ENCODE measurements at places on chromosomes 16 and 17.

GRCh38 chr17:3798273-3799180 lies 2.5 kb downstream of the ITGAE start:
- peak; percentile 29 for DNase-seq

DNA sequence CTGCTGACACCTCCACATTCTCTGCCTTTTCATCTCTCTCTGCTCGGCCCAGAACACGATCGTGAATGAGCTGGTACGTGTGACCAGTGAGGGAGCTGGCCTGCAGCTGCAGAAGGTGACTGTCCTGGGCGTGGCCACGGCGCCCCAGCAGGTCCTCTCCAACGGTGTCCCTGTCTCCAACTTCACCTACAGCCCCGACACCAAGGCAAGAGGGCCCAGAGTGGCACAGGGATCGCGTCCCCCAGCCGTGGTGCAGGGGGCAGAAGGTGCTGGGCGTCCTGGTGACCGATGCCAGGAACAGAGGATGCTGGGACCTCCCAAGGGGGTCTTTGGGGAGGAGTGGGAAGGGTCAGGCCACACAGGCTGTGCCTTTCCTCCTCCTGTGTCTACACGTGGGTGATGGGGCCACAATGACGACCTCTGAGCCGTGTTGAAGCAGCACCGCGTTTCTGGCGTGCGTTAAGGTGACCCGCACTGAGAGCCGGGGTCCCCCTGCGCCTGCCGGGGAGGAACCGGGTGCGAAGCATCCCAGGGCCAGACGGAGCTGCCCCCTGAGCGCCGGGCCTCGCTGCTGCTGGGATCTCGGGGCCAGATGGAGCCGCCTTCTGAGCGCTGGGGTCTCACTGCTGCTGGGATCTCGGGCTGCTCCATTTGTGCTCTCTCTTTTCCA lies 17.4 kb downstream of the GAA start:
- no peak for DNase-seq

GRCh38 chr17:77322514-77323412 lies 182.0 kb downstream of the SEC14L1 start:
- no peak for DNase-seq

GRCh38 chr17:77834170-77835115 lies 124.1 kb upstream of the TNRC6C start:
- DNase-seq = peak; percentile 67

GRCh38 chr17:10556301-10557005 lies 7.0 kb upstream of the MYH2 start:
- DNase-seq = no peak

- DNase-seq = no peak
Observed at GRCh38 chr16:35325936-35326335, 1866.5 kb downstream of the TP53TG3F start.

- no peak for DNase-seq
Observed at GRCh38 chr16:69116906-69117305, 11.5 kb downstream of the HAS3 start.

- no peak for DNase-seq
Observed at GRCh38 chr16:10362077-10362863, 23.6 kb upstream of the ATF7IP2 start.

DNA sequence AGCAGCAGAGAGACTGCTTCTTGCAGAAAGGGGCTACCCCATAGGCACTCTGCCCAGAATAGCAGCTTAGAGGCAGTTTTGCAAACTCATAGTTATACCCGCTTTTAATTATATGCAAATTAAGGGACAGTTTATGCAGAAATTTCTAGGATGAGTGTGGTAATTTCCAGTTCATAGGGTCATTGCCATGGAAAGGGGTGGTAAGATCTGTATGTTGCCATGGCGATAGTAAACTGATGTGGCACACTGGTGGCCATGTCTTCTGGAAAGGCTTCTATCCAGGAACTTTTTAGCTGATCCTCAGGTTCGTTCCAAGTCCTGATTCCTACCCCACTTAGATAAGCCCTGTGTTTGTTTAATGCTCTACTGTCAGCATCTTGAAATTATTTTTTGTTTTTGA lies 6.2 kb downstream of the STXBP4 start:
- no peak for DNase-seq

GRCh38 chr17:5747964-5748363 lies 163.7 kb upstream of the NLRP1 start:
- DNase-seq = no peak

GRCh38 chr16:51359141-51359955 lies 208.3 kb upstream of the SALL1 start:
- DNase-seq = no peak

DNA sequence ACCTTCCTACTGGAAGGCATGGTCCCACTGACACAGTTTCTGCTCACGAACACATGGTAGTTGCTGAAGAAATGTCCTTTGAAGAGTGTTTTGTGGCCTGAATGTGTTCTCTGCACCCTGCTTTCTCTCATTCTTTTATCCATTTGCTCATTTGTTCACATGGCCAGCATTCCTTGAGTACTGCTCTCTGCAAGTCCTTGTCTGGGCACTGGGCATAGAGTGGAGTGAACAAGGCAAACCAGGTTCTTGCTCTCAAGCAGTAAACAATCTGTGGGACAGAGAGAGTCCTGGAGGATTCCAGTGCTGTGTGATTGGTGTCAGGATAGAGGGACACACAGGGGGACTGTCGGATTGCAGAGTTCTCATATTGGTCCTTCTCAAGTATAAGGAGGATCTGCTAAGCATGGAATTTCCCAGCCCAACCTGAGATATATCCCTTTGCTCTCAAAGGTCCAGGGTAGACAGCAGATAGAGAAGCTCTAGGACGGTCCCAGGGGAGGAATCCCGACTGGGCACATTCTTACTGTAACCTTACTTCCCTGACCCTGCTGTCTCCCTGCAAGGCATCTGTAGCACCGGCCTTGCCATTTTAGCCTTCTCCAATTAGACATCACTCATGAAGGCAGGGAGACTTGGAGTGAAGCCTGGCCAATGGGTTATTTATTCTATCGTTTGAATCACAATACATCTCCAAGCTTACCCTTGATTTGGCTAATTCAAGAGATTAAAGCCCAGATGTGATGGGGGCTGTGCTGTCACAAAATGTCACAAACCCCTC lies 32.3 kb downstream of the ARL4D start:
- DNase-seq = no peak

- peak; percentile 15 for DNase-seq
Observed at GRCh38 chr17:81396722-81397313, 1.6 kb downstream of the BAHCC1 start.

DNA sequence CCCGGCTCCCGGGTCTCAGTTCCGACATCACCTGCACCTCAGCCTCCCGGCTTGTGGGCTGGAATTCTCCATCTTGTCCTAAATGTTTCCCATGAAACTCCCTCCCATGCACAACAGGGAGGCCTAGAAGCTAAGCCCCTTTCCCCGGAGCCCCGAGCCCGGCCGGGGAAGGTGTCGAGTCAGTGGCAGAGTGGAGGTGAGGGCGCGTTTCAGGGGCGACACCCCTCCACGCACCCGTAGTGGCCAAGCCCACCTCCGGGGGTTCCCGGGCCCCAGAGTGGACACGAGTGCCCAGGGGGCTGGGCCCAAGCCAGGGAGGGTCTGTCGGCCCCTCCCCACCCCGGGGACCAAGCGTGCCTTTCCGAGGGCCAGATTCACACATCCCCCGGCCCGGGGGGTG lies 25.0 kb upstream of the C1QTNF8 start:
- no peak for DNase-seq

GRCh38 chr16:59045501-59045900 lies 311.4 kb upstream of the GOT2 start:
- no peak for DNase-seq

DNA sequence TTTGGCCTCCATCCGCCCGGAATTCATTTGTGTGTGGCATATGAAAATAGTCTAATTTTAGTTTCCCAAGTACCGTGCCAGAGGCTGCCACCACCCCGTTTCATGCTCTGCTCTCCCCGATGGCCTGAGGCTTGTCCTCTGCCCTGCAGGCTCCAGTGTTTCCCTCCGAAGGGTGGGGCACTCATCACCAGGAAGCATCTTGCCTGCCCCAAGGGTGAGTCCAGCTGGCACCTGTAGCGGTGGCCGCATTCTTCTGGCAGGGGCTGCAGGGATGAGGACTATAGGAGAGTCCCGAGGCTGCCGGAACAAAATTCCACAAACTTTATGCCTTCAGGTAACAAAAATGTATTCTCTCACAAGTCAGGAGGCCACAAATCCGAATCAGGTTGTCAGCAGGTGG lies 23.1 kb upstream of the CMIP start:
- no peak for DNase-seq

GRCh38 chr17:21283482-21284318 lies 811 bp upstream of the MAP2K3 start:
- DNase-seq = no peak

- peak; percentile 49 for DNase-seq
Observed at GRCh38 chr17:50114849-50115357, 15.1 kb downstream of the SAMD14 start.

DNA sequence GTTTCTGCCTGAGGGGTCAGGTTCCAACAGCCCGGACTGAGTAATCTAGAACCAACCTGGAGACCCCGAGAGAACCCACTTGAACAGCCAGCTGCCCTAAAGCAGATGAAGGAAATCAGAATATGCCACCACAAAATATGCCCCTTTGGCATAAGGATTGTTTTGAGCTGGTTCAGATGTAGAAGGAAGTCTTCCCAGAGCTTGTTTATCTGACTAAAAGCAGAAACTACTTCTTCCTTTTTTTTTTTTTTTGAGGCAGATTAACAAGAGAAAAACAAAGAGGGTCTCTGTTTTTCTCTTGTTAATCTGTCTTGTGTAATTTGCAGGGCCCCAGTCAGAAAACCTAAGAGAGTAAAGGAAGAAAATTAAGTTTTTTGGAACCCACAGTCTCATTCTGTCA lies 53.0 kb downstream of the PECAM1 start:
- no peak for DNase-seq

Data from CD4-positive, alpha-beta T cell treated with Interleukin-4 for 4 hours (primary cell).